CD4-positive, CD25-positive, alpha-beta regulatory T cell (primary cell): ENCODE measurements at places on chromosomes 7 and 10.

GRCh38 chr7:40810274-40810673, 675.5 kb downstream of the SUGCT start:
- no peaks in the 10 kb centered on the region for H3K4me1 ChIP-seq
- H3K27ac ChIP-seq: no peak overlapping the region
- no peak overlapping the region for H3K4me3 ChIP-seq

DNA sequence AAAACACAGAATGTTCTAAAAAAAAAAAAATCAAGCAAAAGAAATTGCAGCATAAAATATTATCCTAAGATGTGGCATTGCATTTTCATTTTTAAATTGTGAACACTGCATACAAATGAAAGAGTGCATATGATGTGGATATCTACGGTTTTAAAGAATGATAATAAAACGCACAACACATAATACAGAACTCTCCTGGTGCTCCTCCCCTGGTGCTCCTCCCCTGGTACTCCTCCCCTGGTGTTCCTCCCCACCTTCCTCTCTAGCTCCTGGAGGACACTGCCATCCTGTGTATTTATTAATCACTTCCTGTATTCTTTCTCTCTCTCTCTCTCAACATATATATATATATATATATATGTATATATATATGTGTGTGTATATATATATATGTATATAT, 100.1 kb downstream of the SLC37A3 start:
- no peaks in the 10 kb centered on the region for H3K27me3 ChIP-seq
- no peak for DNase-seq
- no peaks in the 10 kb centered on the region for H3K4me1 ChIP-seq

- H3K27ac ChIP-seq: no peak overlapping the region
- no peak for DNase-seq
- H3K4me3 ChIP-seq: no peak overlapping the region
- H3K27me3 ChIP-seq: no peaks in the 10 kb centered on the region
These were observed 606.2 kb upstream of the TEX47 start for GRCh38 chr7:89401690-89402089.

GRCh38 chr7:121872831-121873288, at the start of gene PTPRZ1:
TSS of gene PTPRZ1 (plus strand) at chr7:121873161. CDS start at chr7:121873500, 339 bp downstream.
- no peak for DNase-seq
- no peaks in the 10 kb centered on the region for H3K4me1 ChIP-seq
- no peak within 1 kb of the TSS for H3K27ac ChIP-seq

GRCh38 chr7:39608278-39608677, 15.1 kb upstream of the RALA start:
- peaks cover 6% of the 10 kb centered on the region for H3K4me1 ChIP-seq
- H3K36me3 ChIP-seq: no peaks in the 10 kb centered on the region
- H3K27me3 ChIP-seq: peaks cover 5% of the 10 kb centered on the region
- no peak overlapping the region for H3K27ac ChIP-seq

DNA sequence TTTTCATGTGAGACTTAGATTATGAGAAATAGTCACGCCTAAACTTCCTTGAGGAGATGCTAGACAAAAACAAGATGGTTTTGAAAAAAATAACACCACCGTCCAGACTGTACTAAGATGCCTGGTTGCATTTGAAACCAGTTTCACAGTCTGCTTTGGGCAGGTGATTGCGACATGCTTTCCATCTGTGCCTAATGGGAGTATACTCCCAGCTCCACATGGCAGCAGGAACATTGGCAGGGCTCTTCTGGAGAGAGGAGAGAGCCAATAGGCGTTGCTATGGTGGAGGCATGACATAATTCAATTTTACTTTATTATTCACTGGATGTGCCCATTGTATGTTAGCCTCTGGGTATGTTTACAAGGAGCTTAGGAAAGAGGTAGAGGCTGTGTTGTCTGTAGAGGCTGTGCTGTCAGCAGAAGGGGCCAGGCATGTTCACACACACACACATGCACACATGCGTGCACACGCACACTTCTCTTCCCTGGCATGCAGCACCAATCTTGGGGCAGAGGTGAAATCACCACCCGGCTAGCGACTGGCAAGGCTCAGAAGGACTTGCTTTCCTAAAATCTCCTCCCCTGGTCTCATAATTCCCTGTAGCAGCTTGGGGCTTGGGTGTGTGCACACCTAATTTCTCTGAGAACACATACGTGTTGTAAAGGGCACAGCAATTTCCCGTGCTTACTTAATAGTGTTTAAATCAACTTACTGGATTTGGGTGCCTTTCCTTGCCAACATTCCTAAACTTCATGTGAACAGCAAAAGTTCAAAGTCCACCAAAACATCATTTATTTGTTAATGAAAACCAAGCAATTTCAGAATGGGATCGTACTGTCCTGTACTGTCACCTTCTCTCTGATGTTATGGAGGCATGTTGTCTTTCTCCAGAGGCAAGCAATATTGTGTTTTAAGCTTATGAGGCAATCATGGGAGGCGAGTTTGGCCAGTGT, 162.1 kb downstream of the TCF7L2 start:
- H3K4me3 ChIP-seq: no peak overlapping the region
- no peaks in the 10 kb centered on the region for H3K4me1 ChIP-seq
- H3K27me3 ChIP-seq: peaks cover 6% of the 10 kb centered on the region
- no peak overlapping the region for H3K27ac ChIP-seq
- no peaks in the 10 kb centered on the region for H3K36me3 ChIP-seq

DNA sequence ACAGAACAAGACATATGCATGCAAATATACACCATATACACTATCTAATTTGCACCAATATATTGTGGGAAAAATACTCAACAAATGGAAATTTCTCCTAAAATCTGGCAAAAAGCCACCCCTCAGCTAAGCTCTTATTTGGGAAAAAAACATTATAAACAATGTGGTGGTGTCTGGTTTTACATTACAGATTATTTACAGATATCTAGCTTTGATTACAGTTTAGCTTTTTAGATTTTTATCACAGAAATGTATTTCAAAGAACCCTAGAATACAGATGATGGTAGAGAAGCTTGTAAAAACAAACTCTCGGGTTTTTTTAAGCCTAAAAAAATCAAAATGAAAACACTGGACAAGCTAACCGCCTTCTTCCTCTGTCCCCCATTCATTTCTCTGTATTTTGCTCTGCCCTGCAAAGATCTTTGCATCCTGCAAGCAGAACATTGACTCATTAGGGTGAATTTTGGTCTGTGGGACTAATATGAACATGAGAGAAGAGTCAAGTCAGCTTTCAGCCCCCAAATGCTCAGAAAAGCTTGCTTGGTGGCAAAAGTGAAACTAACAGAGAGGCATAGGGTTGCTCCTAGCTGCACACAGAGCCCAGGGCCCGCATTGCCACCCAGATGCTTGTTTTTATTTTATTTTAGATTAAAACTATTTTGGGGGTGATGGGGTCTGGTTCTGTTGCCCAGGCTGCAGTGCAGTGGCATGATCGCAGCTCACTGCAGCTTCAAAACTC, 88.8 kb upstream of the LYZL1 start:
- no peak overlapping the region for H3K4me3 ChIP-seq
- no peak for DNase-seq
- no peaks in the 10 kb centered on the region for H3K27me3 ChIP-seq
- H3K4me1 ChIP-seq: no peaks in the 10 kb centered on the region
- H3K27ac ChIP-seq: no peak overlapping the region
- H3K36me3 ChIP-seq: no peaks in the 10 kb centered on the region

- peak overlapping the region; percentile 35 for H3K4me3 ChIP-seq
- peak overlapping the region; percentile 37 for H3K27ac ChIP-seq
- peaks cover 3% of the 10 kb centered on the region for H3K27me3 ChIP-seq
- H3K4me1 ChIP-seq: peaks cover 11% of the 10 kb centered on the region
- DNase-seq: peak; percentile 83
These were observed 46.4 kb downstream of the RAMP3 start for GRCh38 chr7:45203936-45204445.

- no peak overlapping the region for H3K4me3 ChIP-seq
- no peak overlapping the region for H3K27ac ChIP-seq
- no peaks in the 10 kb centered on the region for H3K36me3 ChIP-seq
- no peak for DNase-seq
These were observed 481.0 kb downstream of the TNS3 start for GRCh38 chr7:47100817-47101435.

DNA sequence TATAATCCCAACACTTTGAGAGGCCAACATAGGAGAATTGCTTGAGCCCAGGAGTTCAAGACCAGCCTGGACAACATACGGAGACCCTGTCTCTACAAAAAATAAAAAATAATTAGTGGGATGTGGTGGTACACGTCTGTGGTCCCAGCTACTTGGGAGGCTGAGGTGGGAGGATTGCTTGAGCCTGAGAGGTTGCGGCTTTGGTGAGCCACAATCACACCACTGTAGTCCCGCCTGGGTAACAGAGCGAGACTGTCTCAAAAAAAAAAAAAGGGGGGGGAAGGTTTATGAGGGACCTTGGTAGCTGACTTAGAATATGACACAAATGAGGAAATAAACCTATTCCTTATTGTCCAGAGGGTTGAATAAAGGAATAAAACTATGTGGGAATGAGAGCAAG, 30.8 kb downstream of the SCD start:
- no peaks in the 10 kb centered on the region for H3K27me3 ChIP-seq
- peaks cover 19% of the 10 kb centered on the region for H3K4me1 ChIP-seq
- H3K4me3 ChIP-seq: no peak overlapping the region
- DNase-seq: no peak
- H3K27ac ChIP-seq: no peak overlapping the region

DNA sequence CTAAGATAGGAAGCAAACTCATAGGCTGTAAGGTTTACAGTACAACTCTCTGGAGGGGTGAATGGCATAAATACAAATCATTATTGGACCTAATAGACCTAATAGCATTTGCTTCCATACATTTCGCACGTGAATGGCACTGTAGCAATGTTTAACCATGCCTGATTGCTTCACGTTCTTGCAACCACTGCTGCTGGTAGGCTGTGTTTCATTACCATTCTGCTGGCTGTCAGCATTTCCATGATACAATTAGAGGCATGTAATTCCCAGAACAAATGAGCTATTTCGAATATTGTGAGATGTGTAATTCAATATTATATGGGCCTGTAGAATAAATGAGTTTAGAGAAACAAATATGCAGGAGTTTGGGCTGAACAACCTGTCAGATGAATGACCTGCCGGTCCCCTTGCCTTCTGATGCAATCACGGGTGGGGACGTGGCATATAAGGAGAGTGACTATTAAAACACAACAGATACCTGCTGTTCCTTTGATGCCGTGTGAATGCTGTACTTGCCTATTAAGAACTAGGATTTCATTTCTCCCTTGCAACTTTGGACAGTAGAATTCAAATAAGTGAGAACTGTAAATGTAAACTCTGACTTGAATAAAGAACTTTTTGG, 393.4 kb downstream of the ACTR3B start:
- H3K36me3 ChIP-seq: no peaks in the 10 kb centered on the region
- no peak for DNase-seq
- H3K4me1 ChIP-seq: no peaks in the 10 kb centered on the region
- no peaks in the 10 kb centered on the region for H3K27me3 ChIP-seq
- H3K27ac ChIP-seq: no peak overlapping the region

DNA sequence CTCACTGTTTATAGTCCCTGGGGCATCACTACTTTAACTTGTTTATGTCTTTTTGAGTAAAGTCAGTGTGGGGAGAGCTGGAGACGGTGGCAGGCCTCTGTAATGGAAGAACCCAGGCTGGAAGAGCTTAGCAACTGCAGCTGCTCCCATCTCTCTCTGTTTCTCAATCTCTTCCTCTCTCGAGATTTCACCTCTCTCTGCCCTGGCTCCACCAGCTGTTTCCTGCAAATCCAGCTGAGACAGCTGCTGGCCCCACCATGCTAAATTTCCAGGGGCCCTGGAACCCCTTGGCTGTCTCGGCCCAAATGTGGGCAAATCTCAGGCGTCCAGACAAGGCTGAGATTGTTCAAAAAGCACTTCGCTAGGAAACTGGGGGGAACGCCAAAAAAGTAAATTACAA, 25.8 kb upstream of the SLF2 start:
- no peak overlapping the region for H3K4me3 ChIP-seq
- DNase-seq: no peak
- H3K27ac ChIP-seq: no peak overlapping the region

- peaks cover 11% of the 10 kb centered on the region for H3K27me3 ChIP-seq
- no peaks in the 10 kb centered on the region for H3K36me3 ChIP-seq
- H3K27ac ChIP-seq: peak overlapping the region; percentile 21
- peaks cover 21% of the 10 kb centered on the region for H3K4me1 ChIP-seq
- H3K4me3 ChIP-seq: peak overlapping the region; percentile 55
- DNase-seq: no peak
These were observed 1.1 kb upstream of the ITGB8 start for GRCh38 chr7:20329389-20330238.

- H3K27me3 ChIP-seq: no peaks in the 10 kb centered on the region
- no peak overlapping the region for H3K4me3 ChIP-seq
- H3K4me1 ChIP-seq: no peaks in the 10 kb centered on the region
- no peak overlapping the region for H3K27ac ChIP-seq
- no peaks in the 10 kb centered on the region for H3K36me3 ChIP-seq
These were observed 524.0 kb downstream of the IPMK start for GRCh38 chr10:57743711-57744110.

- H3K4me3 ChIP-seq: peak overlapping the region; percentile 84
- H3K27ac ChIP-seq: peak overlapping the region; percentile 84
- no peak for DNase-seq
- H3K4me1 ChIP-seq: peaks cover 93% of the 10 kb centered on the region
These were observed 6.5 kb downstream of the AGFG2 start for GRCh38 chr7:100545360-100546128.

GRCh38 chr10:70600512-70601395, 1.8 kb downstream of the PRF1 start:
- H3K27me3 ChIP-seq: no peaks in the 10 kb centered on the region
- DNase-seq: no peak
- H3K4me1 ChIP-seq: peaks cover 41% of the 10 kb centered on the region
- peaks cover 41% of the 10 kb centered on the region for H3K36me3 ChIP-seq

- peak within 1 kb of the TSS; percentile 82 for H3K4me3 ChIP-seq
- H3K36me3 ChIP-seq: peaks cover 11% of the 10 kb centered on the region
- DNase-seq: peak; percentile 57
- no peaks in the 10 kb centered on the region for H3K27me3 ChIP-seq
- peaks cover 57% of the 10 kb centered on the region for H3K4me1 ChIP-seq
These were observed at the start of gene ADAM8 for GRCh38 chr10:133276435-133277201. TSS of gene ADAM8 (minus strand) at chr10:133276868. CDS start at chr10:133276817, 51 bp downstream.

DNA sequence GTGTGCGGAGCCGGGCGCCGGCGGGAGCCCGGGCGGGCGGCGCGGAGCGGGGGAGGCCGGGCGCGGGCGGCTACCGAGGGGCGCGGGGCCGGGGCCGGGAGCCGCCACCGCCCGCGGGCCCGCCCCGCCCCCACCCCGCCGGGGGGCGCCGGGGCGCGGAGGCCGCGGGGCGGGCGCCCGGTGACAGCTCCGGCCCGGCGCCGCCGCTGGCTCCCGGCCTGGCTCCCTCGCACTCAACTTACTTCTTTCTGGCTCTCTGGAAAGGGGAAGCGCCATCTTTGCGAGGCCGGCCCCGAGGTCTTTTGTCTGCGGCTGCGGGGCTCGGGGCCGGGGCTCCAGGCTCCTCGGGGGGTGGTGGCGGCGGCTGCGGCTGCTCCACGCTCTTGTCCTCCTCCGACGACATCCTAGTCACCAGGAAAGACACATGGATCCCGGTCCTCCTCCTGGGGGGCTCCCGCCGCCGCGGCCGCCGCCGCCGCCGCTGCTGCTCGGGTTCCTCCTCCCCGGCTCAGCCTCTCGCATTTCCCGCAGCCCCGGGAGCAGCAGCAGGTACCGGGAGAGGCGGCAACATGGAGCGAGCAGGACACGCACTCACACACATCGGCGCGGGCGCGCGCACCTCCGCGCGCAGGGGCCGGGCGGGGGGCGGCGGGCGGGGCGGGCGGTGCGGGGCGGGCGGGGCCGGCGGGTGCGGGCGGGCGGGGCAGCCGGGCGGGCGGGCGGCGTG, at the start of gene KMT2C:
Gene KMT2C (minus strand): TSS at position 620 of the 727 bp plus-strand sequence. CDS start 217 bp downstream, at position 403.
- H3K4me3 ChIP-seq: peak within 1 kb of the TSS; percentile 85
- H3K4me1 ChIP-seq: peaks cover 17% of the 10 kb centered on the region
- no peaks in the 10 kb centered on the region for H3K36me3 ChIP-seq
- DNase-seq: peak; percentile 60
- H3K27ac ChIP-seq: peak within 1 kb of the TSS; percentile 92
